ENCODE measurements at places on chromosomes 12 and 14. TPM values are rescaled to one million over a fixed set of nuclear protein-coding genes. Genes with fewer than 3 reads are reported as not detected.

- no peak for DNase-seq
Observed at GRCh38 chr14:63867933-63868921, 15.4 kb downstream of the SYNE2 start.

Gene ESYT1
- total RNA-seq = 108 TPM

GRCh38 chr12:53048033-53048779, 1.7 kb upstream of the TNS2 start:
- peak; percentile 92 for DNase-seq

DNA sequence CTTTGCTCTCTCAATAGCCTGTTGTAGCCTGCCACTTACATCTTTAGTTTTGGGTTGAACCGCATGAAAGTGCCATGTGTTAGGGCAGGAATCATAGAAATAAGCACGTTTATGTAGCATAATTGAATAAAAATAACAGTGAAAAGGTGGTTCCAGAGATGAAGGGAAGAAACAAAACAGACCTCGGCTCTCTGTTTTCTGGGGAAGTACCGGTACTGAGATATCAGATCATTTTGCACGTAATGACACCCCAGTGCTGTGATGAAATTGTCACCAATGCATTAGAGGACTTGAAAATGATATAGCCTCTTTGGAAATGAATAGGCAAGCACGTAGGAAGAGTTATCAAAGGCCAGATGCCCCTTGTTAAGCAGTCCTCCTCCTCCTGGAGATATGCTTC, 42.5 kb upstream of the DLK1 start:
- no peak for DNase-seq

DNA sequence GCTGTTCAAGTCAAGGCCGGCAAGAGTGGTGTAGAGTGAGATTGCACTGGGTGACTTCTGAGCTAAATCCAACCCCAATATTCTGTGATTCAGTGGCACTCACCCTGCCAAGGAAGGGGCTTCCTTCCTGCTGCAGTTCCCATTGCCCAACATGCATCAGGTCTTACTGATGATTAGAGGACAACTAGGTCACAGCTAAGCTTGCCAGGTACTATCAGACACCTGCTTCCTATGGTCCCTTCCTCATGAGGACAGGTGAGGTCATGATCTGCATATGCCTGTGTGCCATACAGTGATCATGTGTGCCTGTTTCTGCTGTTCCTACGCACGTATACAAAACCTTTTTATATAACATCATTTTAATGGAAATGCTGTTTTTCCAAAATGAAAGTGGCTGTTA, 1.7 kb upstream of the CTDSP2 start:
- no peak for DNase-seq

DNA sequence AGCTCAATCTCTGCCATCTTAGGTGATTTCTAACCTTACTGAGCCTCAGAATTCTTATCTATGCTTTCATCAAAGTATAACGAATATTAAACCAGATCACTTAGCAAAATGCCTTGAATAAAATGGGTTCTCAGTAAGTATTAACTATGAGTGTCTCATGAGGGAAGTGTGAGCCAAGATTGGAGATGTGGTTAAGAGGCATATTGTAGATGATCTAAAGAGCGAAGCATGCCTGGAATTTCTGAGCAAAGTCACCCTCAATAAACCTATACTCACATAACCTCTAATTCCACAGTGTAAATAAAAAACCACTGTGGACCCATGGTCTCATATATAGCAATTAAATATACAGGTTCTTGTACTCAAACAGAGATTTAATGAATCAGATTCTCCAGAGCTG, 193.1 kb upstream of the FSCB start:
- no peak for DNase-seq

Gene MANSC1
- total RNA-seq = 1.7 TPM

Gene KRT79
- total RNA-seq = not detected

DNA sequence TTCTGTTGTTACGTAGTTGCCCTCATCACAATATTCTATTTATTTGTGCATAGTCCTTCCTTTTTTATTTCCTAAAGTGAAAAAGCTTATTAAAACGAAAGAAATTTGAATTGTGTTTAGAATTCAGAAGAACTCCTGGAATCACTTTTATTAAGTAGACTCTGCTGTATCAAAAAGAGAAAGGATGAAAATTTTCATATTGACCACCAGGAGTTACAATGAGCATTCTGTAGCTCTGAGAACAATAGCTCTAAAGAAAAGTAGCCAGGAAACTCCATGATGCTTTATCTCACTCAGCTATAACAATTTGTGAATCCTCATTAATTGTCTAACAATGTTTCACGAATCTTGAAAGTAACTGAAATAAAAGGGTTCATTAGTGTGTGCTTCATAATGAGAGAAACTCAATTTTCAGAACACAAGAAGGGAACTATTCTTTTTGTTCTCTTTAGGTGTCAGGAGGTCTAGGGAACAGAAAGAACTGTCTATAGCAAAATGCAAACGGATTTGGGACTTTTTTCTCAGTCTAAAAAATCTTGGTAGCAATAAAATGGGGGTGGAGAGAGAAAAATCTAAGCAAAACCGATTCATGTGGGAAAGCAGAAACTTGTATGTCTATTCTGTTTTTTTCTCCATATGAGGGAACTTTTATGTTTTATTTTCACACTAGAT, 19.3 kb downstream of the ASCL1 start:
- no peak for DNase-seq

DNA sequence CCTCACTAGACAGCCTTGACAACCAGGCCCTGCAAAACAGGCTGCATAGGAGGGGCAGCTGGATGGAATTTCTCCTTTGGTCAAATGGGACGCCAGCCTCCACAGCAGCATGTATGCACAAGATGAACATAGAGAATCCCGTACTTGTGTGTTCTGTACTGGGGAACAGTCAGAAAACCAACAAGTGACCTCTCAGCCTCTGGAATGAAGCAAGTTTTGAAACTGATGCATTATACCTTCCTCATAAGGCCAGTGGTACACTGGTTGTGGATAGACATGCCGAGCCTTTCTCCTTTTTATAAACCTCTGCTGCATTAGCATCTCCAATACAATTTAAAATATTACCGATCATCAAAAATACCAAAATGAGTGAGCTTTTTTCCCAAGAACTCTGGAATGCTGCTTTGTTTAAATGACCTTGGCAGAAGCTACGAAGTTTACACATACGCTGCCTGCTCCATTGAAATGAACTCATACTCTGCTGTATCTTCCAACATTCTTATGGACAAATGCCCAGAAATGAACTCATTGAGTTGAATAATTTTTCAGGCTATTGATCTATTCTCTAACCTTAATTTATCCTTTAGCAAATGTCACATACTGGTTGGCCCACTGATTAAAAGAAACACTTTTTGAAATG, 47.6 kb upstream of the FERMT2 start:
- DNase-seq = no peak

GRCh38 chr12:59077575-59078426, 157.5 kb upstream of the LRIG3 start:
- DNase-seq = no peak

Data from G401 (cell line).